ENCODE measurements at places on chromosomes 5 and 9.

- no peak for DNase-seq
These were observed 2.8 kb downstream of the CACNA1B start for GRCh38 chr9:137880160-137880975.

- no peak for DNase-seq
These were observed 251.4 kb downstream of the GLIS3 start for GRCh38 chr9:4048441-4048840.

- DNase-seq = no peak
These were observed 1.5 kb downstream of the PRRC2B start for GRCh38 chr9:131395157-131396098.

GRCh38 chr5:76986825-76987526 is 34.1 kb downstream of the CRHBP start:
- no peak for DNase-seq

DNA sequence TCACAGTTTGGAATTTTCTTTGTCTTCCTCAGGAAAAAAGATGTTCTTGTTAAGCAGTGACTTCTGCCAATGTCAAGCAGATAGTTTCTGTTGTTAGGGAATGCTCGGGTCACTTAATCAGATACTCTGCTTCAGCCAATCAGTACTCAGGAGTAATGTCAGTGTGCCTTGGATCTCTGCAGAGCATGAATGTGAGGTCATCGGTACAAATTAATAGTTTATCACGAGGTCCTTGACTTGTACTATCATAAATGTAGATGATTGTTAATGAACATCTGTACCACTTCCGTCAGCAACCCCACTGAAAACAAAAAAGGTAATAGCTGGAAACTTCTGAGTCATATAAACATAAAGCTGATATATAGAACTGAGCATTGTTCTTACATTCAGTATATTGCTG is 73.6 kb downstream of the FBXL7 start:
- no peak for DNase-seq

DNA sequence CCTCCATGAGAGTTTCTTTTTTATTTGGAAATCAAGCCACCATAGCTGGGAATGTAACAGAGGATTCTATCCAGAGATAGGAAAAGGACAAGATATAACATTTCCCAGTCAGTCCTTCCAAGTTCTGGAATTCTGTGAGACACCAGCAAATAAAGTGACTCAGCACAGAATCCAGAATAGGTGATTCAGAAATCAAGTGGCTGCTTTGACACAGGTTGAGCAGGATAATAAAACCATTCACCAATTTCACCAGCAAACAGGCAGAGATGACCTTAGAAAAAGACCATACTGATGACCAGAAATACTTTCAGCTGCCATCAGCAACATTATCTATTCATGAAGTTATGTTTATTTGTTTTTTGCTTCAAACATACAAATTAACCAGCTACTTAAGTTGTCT is 491.5 kb upstream of the TUSC1 start:
- no peak for DNase-seq

DNA sequence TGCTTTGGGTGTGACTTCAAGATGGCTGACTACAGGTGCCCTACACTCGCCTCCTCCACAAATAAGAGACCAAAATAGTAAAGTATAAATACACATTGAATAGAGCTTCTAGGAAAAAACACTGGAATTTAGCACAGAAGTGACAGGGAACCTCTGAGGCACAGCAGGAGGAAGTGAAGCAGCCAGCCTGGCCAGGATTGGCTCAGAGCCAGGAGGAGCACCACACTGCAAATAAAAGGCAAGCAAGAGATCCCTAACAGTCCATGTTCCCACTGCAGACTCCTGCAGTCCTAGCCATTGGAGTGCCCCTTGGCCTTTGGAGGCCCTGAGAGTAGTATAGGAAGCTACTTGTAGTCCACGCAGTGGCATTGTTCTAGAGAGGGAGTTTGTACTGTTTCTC is 186.7 kb upstream of the TLX3 start:
- DNase-seq = no peak

GRCh38 chr5:4941957-4942830 is 197.9 kb upstream of the ADAMTS16 start:
- no peak for DNase-seq

- no peak for DNase-seq
These were observed 72.8 kb downstream of the APBA1 start for GRCh38 chr9:69599232-69599971.

GRCh38 chr9:36895744-36896260 is 138.3 kb downstream of the PAX5 start:
- DNase-seq = no peak

DNA sequence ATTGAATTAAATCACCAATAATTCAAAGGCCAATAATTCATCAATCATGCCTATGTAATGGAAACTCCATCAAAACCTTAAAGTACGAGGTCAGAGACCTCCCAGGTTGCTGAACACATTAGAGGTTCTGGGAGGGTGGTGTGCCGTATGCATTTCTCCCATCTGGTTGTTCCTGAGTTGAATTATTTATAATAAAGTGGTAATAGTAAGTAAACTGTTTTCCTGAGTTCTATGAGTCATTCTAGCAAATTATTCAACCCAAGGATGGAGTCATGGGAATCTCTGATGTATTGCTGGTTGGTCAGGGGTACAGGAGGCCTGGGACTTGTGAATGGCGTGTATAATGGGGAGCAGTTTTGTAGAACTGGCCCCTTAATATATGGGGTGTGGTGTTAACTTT is 191.7 kb downstream of the CARTPT start:
- DNase-seq = no peak

- DNase-seq = no peak
These were observed 5.2 kb downstream of the TCF7 start for GRCh38 chr5:134119720-134120119.

DNA sequence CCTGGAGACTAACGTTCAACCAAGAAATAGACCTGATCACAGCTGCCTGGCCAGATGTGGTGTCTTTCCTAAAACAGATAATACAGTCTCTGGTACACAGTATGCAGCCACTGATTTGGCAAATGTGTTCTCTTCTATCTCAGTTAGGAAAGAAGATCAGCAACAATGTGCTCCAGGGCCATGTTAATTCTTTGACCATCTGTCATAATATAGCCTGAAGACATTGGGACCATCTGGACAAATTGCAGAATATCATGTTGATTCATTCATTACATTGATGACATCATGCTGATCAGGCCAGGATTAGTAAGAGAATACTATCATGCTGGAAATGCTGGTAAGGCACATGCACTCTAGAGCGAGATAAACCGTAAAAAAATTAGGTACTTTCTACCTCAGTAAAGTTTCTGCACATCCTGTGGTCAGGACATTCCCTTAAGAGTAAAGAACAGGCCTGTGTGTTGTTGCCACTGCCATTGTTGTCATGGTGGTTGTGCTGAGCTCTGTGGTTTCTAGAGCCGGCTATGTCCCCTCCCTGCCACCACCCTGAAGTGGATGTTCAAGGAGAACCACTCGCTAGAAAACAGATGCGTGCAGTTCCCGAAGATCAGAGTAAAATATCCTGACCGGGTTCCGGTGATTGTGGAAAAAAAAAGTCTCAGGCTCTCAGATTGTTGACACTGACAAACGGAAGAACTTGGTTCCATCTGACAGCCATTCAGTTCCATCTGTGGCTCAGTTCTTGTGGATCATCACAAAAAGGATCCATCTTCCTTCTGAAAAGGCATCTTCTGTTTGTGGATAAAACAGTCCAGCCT is 6.4 kb upstream of the JMY start:
- DNase-seq = no peak

- DNase-seq = no peak
These were observed 234.1 kb downstream of the TMEM38B start for GRCh38 chr9:105928416-105928815.

DNA sequence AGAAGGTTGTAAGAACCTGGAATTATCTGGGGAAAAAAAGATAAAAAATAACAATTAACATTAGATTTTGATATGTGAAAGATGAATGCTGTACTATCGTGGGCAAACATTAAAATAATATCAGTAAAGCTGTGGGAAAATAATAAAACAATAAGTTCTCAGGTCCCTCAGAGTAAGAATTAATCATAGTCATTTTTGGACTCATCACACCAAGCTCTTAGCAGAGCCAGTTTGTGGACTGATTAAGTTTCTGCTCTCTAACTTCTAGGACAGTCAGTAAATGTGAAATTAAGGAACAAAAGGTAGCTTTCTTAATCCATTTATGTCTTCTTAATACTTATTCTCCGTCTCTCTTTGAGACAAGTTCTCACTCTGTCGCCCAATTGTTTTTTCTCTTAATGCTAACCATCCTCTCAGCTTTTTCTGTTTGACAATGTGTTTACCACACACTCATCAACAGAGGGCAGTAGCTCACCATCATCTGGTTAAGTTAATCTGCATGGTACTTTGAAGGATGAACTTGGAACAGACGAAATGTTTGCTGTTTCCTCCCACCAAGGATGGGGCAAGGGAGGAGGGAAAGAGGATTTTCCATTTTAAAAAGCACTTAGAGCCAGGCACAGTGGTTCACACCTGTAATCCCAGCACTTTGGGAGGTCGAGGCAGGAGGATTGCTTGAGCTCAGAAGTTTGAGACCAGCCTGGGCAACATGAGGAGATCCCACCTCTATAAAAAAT is 5.3 kb upstream of the ACO1 start:
- DNase-seq = peak; percentile 65

DNA sequence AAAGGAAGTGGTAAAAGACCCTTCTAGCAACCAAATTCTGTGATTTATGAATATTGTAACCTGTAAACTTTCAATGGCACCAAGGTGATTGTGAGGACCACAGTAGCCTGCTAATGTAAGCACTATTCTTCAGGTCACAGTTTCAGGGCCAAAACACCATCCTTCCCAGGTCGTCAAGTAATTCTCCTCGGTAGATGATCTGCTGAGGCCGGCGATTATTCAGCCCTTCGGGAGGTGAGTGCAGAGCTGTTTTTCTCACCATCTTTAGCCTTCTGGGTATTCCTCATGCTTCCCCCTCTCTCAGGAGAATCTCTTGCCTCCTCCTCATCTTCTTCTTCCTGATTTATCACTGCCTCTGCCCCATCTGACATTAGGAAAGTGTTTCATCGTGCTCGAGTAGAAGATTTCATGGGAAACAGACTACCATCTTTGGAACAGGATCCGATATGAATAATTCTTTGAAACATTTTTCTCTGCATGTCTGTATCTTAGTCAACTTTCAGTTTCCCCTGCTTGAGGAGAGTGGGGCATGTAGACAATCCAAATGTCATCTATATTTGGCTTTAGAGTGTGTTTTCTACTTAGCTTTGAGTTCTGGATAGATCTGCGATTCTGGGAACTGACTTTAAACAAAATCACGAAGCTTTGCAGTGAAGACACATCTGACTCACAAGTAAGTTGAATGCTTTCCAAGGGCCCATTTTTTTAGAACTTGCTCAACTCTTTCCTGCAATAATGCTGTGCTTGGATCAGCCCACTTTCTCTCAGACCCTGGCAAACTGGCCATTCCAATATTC is 173.9 kb downstream of the AOPEP start:
- no peak for DNase-seq

DNA sequence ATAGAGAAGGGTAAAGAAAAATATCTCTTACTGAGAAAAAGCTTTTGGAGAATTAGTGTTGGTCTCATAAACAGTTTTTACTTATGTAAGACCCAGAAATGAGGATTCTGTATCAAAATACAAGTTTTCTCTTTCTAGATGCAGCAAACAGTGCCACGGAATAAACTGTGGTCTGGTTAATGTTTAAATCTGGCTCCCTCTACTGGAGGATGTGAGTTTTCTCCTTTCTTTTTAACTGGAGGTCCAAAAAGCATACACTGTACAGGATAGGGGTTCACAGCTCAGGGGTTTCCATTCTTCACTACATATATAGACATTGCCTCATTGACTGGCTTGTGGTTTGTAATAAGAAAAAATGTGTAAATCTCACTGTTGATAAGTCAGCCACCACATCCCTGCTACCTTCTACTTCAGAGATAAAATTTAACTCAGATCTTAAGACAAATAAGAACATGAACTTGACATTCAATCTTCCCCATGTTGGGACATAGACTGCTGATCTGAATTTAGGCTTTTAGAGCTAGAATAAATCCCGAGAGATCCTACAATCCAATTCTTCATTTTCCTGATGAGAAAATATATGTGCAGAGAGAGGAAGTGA is 98.9 kb downstream of the CFAP95 start:
- peak; percentile 40 for DNase-seq

GRCh38 chr9:16670791-16671190 is 199.7 kb downstream of the BNC2 start:
- DNase-seq = no peak

- no peak for DNase-seq
These were observed 619.4 kb downstream of the SLCO4C1 start for GRCh38 chr5:101676646-101677045.

- no peak for DNase-seq
These were observed 18.6 kb downstream of the JAKMIP2 start for GRCh38 chr5:147763791-147764525.

- no peak for DNase-seq
These were observed 841 bp downstream of the ASB6 start for GRCh38 chr9:129640871-129641749.

DNA sequence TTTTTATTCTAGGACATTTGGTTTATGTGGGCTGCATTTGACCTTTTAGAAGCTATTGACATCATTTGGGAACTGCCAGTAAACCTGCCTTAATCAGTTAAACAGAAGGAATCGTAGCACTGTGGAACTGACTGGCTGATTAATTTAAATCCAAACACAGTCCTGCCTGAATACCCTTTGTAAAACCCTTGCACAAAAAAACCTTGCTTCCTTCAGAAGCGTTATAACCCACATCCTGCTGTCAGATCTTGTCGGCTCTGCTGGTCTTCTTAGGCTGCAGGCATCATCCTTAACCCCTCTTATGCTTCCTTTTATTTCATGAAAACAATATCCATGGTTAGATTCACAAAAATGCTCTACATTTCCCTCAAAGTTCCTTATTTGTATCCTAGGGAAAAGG is 46.3 kb downstream of the PAM start:
- DNase-seq = no peak

Data from SK-N-MC (cell line).